ENCODE measurements at places on chromosomes 3 and 15. TPM values are rescaled to one million over a fixed set of nuclear protein-coding genes. Genes with fewer than 3 reads are reported as not detected.

DNA sequence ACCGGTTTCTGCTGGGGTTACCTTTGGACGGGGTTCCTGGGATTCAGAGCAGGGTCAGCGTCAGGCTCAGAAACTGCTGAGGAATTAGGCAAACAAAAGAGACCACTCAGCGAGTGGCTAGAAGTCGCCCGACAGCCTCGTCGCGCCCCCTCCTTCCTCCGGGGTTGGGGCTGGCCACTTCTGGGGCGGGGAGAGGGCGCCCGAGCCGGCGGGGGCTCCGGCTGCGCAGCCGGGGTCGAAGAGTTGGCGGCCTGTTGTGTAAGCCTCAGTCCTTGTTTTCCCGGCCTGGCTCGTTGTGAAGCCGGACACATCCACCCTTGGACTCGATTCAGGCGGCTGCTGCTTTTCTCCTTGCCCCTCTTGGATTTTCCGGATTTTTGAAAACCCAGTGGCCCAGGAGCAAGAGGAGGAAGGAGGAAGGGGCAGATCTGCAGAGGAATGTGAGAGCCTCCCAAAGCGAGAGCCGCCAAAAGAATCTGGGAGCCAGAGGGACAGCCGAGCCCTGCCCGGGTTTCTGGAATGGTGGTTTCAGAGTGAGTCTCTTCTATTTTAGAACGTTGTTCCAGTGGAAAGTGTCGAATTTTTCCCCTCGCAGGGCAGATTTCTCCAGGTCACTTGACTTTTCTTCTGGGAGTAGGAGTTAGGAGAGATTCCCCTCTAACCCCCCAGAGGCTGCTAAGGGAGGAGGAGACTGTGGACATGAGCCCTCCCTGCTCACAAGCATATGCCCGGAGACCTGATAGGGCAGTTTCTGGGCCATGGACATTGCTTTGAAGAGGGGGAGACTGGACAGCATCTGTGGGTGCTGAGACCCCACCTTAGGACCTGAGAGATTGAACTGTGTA is 666 bp downstream of the SNX33 start:
- DNase-seq = peak; percentile 56

HEXA gene
- polyA plus RNA-seq = 372 TPM

GRCh38 chr3:4351164-4351855 is 48.1 kb downstream of the SETMAR start:
- no peak for DNase-seq

DNA sequence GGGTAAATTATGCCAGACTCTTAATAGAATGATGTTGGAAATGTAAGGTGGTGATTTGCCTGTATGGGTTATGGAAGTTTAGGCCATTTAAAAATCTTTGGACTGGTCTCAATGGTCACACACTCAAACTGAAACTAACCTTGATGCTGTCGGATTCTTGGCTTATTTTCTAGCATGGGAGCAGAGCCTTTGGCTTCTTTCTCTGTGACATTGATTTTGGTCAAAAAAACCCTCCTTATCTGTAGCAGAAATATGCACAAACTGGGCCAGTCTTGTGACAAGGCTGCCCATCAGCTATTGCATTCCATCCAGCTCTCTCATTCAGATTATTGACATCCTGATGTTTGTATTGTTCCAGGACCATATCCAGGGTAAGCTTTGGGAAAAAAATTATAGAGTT is 35.9 kb downstream of the ARPP21 start:
- no peak for DNase-seq

GRCh38 chr3:66326340-66326739 is 105.5 kb downstream of the SLC25A26 start:
- DNase-seq = no peak

GRCh38 chr3:49295489-49296058 is 18.5 kb upstream of the C3orf62 start:
- no peak for DNase-seq

DNA sequence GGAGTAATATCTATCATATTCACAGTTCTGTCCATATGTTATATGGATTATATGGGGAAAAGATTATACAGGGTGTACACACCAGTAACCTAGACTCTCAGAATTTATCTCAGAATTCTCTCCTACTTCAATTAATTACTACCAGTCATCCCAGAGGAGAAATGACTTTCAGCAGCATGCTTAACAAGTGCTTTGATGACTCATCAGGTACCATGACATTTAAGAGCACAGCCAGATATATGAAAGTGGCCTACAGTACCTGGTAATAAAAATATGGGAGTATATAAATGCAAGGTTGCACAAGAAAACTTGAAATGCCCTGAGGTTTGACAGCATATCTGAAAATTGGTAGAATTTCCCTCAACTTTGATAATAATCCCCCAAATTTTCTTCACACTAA is 1273.0 kb downstream of the OTOL1 start:
- no peak for DNase-seq

GRCh38 chr3:168212664-168213285 is 117.1 kb upstream of the GOLIM4 start:
- DNase-seq = no peak

BLM gene
- 1.1 TPM for polyA plus RNA-seq

DNA sequence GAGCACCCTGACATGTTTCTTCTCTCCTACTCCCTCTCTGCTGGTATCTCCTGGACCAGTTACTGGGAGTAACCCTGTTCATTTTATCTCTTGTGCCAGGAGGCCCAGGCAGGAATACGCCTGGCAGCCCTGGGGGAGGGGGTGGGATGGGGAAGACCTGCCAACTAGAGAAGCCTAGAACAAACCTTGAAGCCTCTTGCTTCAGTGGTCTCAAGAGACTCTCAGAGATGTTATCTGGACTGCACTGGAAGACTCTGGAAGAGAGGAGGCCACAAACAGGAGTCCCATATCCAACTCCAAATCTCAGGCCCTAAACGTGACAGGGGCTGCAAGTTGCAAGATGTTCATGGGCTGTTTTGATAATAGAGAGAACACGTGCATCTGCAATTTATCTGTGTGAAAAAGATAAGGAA is at the start of gene EPB42:
TSS of gene EPB42 (minus strand) at position 28 of the 413 bp plus-strand sequence. CDS start 193 bp downstream, outside the sequence.
- no peak for DNase-seq

TM6SF1 gene
- 3.1 TPM for polyA plus RNA-seq

DNA sequence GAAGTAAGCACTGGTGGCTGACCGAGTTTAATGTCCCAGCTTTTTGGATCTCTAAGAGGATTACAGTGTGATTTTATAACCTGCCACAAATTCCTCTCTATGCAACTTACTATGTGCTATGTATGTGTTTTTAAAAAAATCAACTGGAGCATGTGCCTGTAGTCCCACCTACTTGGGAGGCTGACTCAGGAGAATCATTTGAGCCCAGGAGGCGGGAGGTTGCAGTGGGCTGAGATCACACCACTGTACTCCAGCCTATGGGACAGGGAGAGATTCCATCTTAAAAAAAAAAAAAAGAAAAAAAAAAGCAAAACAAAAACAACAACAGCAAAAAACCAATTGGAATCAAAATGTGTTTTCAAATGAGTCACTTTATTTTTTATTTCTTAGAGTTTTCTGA is 29.6 kb downstream of the DUT start:
- DNase-seq = no peak

GRCh38 chr15:77480859-77481633 is 60.4 kb downstream of the HMG20A start:
- no peak for DNase-seq

DNA sequence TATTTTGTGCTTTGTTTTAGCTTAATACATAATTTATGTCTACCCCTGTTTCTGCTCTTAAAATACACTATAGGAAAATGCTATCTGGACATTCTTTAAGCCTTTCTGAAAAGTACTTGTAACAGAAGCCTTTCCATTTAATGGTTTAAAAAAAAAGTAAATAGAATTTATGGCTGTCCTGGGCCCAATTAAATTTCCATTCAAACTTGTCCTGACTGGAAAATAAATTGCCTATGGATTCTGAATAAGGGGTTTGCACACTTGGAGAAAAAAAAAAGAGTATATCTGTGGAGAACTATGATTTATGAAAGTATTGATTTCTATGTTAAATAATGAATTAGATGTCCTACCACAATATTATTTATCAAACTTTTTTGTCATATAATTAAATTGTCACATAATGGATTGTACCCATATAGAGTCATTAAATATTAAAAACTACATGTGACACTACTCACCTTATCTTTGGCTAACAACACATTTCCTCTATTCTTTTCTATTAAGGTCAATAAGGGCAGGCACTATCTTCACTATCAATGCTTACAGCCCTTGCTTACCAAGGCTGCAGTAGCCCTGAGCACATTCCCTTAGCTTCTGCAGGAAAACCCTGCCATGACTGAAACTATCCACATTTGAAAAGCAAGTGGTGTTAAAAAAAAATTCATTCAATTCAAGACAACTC is 396.1 kb upstream of the ROBO2 start:
- DNase-seq = no peak

- DNase-seq = no peak
Observed at GRCh38 chr3:197168606-197169005, 129.8 kb downstream of the DLG1 start.

All from adrenal gland (tissue), 19 donors.